Thoracic aorta (tissue), 2 donors: ENCODE measurements at places on chromosomes 5 and 9.

GRCh38 chr9:104863180-104863883 lies 64.6 kb downstream of the ABCA1 start:
- no peak overlapping the region for H3K4me3 ChIP-seq
- no peak for DNase-seq
- H3K27me3 ChIP-seq, result no peaks in the 10 kb centered on the region
- H3K4me1 ChIP-seq, result peaks cover 28% of the 10 kb centered on the region

GRCh38 chr9:131735238-131736128 lies 4.4 kb downstream of the RAPGEF1 start:
- DNase-seq, result no peak
- H3K27me3 ChIP-seq, result no peaks in the 10 kb centered on the region
- H3K4me3 ChIP-seq, result no peak overlapping the region
- peak overlapping the region; percentile 4 for H3K27ac ChIP-seq

- DNase-seq, result no peak
- H3K27ac ChIP-seq, result no peak overlapping the region
- no peak overlapping the region for H3K4me3 ChIP-seq
- no peaks in the 10 kb centered on the region for H3K27me3 ChIP-seq
- H3K4me1 ChIP-seq, result no peaks in the 10 kb centered on the region
Observed at GRCh38 chr5:110852541-110852940, 113.7 kb downstream of the SLC25A46 start.

DNA sequence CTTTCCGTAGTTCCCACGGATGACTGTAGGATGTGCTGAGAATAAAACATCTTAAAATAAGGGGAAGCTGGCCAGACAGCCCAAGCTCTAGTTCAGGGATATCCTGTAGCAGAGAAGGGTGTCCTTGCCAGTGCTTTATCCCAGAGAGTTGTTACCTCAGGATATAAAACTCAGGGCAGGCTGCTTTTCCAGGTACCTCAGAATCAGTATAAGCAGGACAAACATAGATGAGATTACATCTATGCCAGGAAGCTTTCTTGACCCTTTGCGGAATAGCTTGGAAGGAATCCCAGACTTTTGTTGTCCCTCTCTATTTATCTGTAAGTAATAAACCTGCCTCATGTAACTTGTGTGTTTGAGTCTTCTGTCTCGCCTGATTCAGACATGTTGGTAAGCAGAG lies 565.7 kb downstream of the PRDM9 start:
- no peaks in the 10 kb centered on the region for H3K4me1 ChIP-seq
- DNase-seq, result no peak
- H3K4me3 ChIP-seq, result no peak overlapping the region
- no peaks in the 10 kb centered on the region for H3K27me3 ChIP-seq
- no peaks in the 10 kb centered on the region for H3K36me3 ChIP-seq

- H3K27ac ChIP-seq, result no peak overlapping the region
- no peaks in the 10 kb centered on the region for H3K36me3 ChIP-seq
- no peak overlapping the region for H3K4me3 ChIP-seq
Observed at GRCh38 chr5:160616712-160617497, 195.2 kb downstream of the PTTG1 start.
